ENCODE measurements at places on chromosomes 2 and 18. TPM values are rescaled to one million over a fixed set of nuclear protein-coding genes. Genes with fewer than 3 reads are reported as not detected.

The CFC1 gene
- not detected for total RNA-seq

The EFR3B gene
- total RNA-seq, result 0.22 TPM

The B4GALT6 gene
- 3.0 TPM for total RNA-seq

The SERPINB10 gene
- not detected for total RNA-seq

The RGPD4 gene
- not detected for total RNA-seq

All from activated T-helper 1 cell treated with anti-CD3 and anti-CD28 coated beads, Interleukin-12 subunit alpha, Interleukin-12 subunit beta, Interleukin-2, Interleukin-4 antibody, amounts not matched to agents 30 ng/mL and 10 ng/mL and 1 ng/mL, durations not matched to agents 14 hours and 24 hours and 36 hours (primary cell).